AML-193 (cell line): ENCODE measurements at places on chromosomes 5 and 9.

- no peak for DNase-seq
Measured at GRCh38 chr5:124156415-124156996, 589.9 kb downstream of the ZNF608 start.

DNA sequence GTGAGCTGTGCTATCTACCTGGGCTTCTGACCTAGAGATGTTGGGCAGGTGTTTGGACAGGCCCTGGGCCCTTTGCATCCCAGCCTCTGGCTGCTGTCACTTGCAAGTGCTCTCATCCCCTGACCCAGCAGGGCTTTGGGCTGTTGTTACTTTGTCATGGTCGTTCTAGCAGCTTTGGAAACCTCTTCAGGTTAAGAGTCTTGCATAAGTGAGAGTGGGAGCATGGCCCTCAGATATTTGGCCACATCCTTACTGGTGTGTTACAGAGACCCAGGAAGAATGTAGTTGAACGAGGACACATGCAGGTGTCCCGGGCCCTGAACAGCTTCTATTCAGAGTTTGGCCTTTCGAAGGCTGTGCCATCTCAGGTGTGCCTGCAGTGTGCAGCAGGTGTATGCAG, 4.5 kb downstream of the TENT4A start:
- no peak for DNase-seq

- DNase-seq: no peak
Measured at GRCh38 chr9:87229108-87229507, 268.6 kb upstream of the DAPK1 start.

DNA sequence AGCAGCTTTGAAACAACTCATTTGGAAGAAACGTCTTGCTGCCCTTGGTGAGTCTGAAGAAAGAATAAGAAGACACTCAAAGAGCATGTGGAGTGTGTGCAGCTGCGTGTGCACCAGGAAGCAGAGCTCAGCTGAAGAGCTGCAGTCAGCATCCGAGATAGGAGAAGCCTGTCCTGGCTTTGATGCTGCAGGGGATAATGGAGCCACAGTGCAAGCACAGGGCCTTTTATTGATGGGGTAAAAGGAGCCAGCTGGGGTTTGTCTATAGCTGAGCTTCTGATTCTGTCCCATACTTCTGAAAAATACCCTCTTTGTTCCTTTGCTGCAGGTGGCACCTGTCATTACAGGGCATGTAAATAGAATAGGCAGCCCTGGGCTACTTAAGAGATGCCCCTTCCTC, 375.7 kb upstream of the ZNF462 start:
- DNase-seq: no peak

GRCh38 chr5:62256161-62257019, 49.6 kb upstream of the KIF2A start:
- no peak for DNase-seq

GRCh38 chr9:121296213-121297127, 28.5 kb downstream of the GSN start:
- no peak for DNase-seq

GRCh38 chr5:148904440-148904839, 78.0 kb downstream of the ADRB2 start:
- DNase-seq: no peak

DNA sequence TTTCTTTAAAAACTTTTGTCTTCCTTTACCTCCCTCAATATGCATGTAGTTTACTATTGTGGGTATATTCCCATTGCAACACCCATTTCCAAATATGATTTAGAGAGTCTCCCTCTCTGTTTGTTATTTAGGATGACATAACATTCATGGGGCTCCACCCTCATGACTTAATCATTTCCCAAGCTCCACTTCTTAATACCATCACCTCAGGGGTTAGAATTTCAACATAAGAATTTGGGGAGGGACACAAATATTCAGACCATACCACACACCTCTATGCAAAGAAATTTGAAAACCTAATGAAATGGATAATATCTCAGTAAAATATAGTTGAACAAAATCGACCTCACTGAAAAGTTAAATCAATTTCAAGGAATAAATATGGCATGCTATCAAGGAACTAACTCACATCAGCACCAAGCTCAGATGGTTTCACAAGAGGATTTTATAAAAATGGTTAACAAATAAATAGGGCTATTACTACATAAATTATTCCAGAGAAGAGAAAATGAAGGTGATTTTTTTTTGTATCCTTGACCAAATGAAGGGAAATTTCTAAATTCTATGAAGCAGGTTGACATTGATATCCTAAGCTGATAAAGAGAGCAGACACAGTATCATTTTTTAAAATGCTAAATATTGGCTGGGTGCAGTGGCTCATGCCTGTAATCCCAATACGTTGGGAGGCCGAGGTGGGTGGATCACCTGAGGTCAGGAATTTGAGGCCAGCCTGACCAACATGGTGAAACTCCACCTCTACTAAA, 20.2 kb upstream of the UBTD2 start:
- DNase-seq: no peak

DNA sequence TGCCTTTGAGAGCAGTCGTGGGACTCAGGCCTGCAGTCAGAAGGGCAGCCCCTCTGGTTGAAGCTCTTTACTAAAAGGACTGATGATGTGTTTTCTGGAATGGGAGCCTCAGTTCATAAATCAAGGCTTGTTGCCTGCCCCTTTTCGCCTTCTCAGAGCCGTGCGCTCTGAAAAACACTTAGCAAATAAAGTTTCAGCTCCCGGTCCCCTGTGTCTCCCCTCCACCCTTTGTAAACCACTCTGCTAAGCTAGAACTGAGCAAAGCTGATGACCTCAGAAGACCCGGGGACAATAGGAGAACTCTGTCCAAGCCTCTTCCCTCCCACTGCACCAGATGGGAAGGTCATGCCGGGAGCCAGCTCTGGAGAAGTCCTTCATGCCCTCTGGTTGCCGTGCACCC, 39.3 kb upstream of the ADRA1B start:
- no peak for DNase-seq

- no peak for DNase-seq
Measured at GRCh38 chr9:92612292-92612691, 57.6 kb downstream of the IPPK start.

- peak; percentile 0 for DNase-seq
Measured at GRCh38 chr9:80794197-80794596, 895.1 kb downstream of the TLE1 start.

- DNase-seq: no peak
Measured at GRCh38 chr5:119913425-119913824, 284.1 kb downstream of the FAM170A start.

DNA sequence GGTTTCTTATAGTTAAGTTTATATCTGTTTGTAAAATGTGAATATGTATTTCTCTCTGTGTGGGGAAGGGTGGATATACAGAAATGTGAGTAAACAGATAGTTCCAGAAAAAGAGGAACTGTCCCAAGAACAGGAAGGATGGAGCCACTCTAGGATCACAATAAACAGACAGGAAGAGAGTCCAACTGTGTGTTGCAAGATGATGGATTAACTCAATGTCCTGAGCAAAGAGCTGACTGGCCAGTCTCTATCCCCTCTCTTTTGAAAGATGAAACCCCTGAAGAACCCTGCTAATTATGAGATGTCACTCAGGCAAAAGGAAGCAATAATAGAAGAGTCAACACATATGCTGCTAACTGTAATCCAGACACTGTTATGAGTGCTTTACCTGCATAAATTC, 202.7 kb downstream of the SEMA6A start:
- peak; percentile 40 for DNase-seq

GRCh38 chr9:624935-625500, 216.5 kb upstream of the DMRT1 start:
- no peak for DNase-seq

- DNase-seq: no peak
Measured at GRCh38 chr9:81682797-81683196, 6.5 kb downstream of the TLE1 start.

DNA sequence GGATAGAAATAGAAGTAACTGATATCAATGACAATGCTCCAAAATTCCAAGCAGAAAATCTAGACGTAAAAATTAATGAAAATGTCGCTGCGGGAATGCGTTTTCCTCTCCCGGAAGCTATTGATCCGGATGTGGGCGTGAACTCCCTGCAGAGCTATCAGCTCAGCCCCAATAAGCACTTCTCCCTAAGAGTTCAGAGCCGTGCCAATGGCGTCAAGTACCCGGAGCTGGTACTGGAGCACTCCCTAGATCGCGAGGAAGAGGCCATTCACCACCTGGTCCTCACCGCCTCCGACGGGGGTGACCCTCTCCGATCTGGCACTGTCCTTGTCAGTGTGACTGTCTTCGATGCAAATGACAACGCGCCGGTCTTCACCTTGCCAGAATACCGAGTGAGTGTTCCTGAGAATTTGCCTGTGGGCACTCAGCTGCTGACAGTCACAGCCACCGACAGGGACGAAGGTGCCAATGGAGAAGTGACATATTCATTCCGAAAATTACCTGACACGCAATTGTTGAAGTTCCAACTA, 818 bp downstream of the PCDHGA10 start:
- no peak for DNase-seq

DNA sequence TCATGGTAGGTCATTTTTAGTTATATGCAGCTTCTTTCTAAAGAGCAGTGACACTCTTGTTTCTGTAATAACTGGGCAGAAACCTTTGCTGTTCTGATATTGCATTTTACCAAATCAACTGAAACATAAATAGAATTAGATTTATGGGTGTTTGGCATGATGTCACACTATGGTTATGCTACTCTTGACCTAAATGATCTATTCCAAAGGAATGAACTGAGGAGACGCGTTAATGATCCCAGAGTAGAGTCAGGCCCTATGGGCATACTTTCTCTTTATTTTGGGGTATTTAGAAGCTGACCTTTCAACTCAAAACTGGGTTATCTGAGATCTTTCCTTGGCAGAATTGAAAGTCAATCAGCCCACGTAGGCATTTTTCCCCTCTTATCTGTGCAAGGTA, 146.8 kb upstream of the ADAMTSL1 start:
- DNase-seq: no peak

- no peak for DNase-seq
Measured at GRCh38 chr9:18632632-18633403, 158.9 kb downstream of the ADAMTSL1 start.

DNA sequence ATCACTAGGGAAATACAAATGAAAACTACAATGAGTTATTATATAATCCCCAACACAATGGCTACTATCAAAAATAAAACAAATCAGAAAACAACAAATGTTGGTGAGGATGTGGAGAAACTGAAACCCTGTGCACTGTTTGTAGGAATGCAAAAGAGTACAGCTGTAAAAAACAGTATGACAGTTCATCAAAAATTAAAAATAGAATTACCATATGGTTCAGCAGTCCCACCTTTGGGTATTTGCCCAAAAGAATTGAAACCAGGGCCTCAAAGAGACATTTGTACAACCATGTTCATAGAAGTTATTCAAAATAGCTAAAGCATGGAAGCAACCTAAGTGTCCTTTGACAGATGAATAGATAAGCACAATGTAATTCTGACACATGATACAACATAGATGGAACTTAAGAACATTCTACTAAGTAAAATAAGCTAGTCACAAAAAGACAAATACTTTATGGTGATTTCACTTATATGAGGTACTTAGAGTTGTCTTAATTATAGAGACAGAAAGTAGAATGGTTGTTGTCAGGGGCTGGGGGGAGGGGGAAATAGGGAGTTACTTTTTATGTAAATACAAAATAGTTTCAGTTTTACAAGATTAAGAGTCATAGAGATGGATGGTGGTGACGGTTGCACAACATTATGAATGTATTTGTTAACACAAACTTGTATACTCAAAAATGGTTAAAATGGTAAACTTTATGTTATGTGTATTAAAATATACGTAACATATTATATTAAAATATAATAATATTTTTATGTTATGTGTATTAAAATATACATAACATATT, 102.8 kb downstream of the KCTD16 start:
- no peak for DNase-seq

DNA sequence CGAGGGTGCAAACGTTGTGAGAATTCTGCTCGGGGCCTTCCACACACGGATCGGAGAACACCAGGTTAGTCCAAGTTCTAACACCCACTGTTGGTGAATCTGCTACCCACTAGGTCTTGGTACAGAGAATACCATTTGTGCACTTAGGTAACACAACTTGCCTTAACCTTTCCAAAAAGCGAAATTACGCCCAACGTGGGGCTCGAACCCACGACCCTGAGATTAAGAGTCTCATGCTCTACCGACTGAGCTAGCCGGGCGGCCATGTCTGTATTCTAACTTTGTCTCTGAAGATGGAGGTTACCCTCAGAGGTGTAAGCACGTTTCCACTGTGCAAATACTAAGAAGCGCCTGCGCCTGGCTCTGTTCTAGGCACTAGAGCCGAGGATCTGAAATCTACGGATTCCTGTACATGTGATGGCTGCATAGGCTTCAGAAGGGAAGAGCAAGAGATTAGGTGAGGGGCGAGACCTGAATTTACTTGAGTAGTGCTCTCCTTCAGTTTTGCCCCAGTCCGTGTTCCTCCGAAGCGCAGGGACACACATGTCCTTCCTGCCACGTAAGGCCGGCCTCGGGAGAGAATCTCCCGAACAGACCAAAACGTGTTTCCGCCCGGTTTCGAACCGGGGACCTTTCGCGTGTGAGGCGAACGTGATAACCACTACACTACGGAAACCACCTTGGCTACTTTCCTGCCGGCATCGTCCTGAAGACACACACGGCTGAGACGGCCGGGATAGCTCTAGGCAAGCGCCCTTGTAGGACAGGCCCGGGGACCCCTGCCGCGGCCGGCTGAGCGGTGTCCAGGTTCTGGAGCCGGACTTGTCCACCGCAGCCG, 1.1 kb upstream of the TRIM41 start:
- no peak for DNase-seq

- no peak for DNase-seq
Measured at GRCh38 chr9:135994501-135995192, 33.5 kb upstream of the UBAC1 start.

- no peak for DNase-seq
Measured at GRCh38 chr5:111077678-111078077, 6.2 kb downstream of the TSLP start.

DNA sequence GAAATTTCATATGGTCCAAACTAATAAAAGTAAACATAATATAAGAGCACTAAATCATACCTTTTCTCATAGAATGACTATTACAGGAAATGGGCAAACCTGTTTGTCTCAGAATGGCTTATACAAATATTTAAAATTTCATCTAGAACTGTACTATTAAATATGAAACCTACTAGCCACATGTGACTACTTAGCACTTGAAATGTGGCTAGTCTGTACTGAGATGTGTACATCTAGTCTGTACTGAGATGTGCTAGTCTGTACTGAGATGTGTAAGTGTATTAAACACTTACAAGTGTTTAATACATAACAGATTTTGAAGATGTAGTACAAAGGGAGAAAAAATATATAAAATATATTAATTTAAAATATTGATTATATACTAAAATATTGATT, 22.4 kb downstream of the ABITRAM start:
- DNase-seq: no peak
